Stimulated activated CD8-positive, alpha-beta memory T cell treated with anti-CD3 and anti-CD28 coated beads, Interleukin-4, amount 100 ng/mL, for 1 hour (primary cell): ENCODE measurements at places on chromosomes 2 and 18.

- DNase-seq, result no peak
Measured at GRCh38 chr2:200687922-200688920, 102.4 kb downstream of the AOX1 start.

- DNase-seq, result no peak
Measured at GRCh38 chr18:22052405-22053105, 116.8 kb upstream of the GATA6 start.

DNA sequence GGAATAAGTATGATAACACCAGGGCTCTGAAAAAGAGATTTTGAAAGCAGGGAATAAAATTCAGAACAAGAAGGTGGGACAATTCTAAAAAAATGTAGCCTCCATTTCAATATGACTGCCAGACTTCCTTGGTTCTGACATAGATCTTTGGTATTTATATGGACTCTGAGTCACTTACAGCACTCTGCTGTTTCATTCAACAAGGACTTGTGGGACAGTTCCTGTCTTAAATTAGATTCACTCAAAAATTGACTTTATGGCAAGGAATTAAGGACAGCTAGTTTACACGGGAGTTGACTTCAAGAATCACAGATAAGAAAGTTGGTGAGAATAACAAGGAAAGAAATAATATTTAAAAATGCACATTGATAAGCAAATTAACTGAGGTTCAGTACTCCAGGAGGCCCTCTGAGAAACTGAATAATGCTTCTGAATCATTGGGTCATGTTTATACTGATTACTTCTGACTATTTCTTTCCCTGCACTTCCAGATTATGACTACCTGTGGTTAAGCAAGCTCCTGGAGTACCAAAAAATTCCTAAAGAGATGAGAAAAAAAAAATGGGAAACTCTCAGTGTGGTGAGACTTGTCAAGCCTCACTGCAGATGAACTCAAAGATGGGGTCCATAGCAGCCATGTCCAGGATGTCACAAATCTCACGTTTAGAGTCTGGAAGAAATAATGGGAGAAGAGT is 828.3 kb upstream of the PIK3C3 start:
- no peak for DNase-seq

DNA sequence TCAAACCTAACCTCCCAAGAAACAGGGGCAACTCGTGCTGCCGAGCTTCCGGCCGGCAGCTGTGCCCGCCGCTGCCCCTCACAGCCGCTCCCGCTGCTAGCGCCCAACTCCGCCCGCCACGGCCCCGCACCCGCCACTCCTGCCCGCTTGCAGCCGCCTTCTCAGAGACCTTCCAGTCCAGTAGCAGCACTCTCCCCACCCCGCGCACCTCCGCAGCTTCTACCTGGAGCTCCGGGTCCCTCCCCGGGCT is 722 bp upstream of the C2orf15 start:
- no peak for DNase-seq

GRCh38 chr18:74529378-74529777 is 4.9 kb upstream of the CNDP1 start:
- DNase-seq, result no peak

DNA sequence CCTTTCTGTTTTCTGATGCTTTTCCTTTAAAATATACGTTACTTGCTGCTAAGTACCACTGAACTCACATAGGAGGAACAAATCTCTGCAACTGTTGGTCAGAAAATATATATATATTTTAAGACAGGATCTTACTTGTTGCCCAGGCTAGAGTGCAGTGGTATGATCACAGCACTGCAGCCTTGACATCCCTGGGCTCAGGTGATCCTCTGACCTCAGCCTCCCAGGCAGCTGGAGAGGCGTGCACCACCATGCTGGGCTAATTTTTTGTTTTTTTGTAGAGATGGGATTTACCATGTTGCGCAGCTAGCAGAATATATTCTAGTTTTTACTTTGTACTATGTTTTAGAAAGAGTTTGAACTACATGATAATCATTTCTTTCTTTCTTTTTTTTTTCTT is 51.5 kb downstream of the EHBP1 start:
- DNase-seq, result no peak

- DNase-seq, result no peak
Measured at GRCh38 chr2:61262699-61263098, 100.7 kb downstream of the C2orf74 start.

DNA sequence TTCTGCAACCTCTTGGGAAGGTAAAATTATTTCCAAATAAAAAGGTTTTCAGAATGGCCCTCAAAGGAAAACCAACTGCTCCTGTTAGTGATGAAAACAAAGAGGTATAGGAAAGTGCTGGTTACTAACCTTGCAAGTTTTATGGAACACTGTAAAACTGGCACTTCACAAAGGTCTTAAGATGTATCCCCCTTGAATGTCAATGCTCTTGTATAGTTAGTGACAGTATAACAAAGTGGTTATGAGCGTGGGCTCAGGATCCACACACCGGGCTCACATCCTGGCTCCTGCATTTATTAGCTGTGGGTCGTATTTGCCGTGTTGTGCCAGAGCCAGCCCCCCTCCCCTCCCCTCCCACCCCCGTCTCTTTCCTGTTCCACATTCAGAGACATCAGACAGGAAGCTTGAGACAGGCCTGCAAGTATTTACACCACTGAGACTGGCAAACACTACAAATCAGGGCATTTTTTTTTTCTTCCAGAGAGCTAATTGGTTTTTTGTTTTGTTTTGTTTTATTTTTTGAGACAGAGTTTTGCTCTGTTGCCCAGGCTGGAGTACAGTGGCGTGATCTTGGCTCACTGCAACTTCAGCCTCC is 9.2 kb upstream of the DNPEP start:
- DNase-seq, result no peak

DNA sequence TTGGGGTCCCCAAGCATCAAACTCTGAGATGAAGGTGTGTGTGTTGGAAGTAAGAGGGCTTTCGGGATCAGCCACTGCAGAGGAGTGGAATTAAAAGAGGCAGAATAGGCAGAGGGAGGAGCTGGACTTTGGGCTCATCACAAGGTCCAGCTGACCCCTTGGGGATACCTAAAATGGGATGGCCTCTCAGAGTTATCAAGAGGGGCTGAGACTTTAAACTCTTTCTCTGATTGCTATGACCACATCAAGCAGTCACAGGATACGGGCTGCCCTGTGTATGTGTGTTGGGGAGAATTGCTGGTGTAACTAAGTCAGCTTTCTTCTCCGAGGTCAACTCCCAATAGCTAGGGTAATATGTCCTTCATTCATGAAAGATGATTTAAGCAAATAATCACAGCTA is 127.7 kb upstream of the SLC14A2 start:
- no peak for DNase-seq

GRCh38 chr2:10947446-10948187 is 35.9 kb downstream of the KCNF1 start:
- DNase-seq, result no peak

- DNase-seq, result no peak
Measured at GRCh38 chr18:59617468-59617932, 79.7 kb downstream of the CCBE1 start.

DNA sequence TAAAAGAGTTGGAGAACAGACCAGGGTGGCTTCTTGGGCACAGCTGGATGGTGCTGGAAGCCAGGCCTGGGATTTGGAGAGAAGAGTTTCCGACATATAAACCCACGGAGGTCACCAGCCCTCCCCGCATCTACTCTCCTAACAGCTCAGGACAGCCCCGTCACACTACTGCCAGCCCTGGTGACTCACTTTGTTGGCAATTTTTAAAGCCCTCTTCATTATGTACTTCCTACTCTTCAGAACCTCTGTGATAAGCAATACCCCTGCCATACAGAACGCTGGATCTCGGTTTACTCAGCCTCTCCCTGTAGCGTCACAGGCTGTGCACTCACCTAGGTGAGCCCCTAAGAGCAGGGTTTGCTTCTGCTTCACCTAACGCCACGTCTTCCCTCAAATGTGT is 48.1 kb downstream of the ID2 start:
- no peak for DNase-seq

DNA sequence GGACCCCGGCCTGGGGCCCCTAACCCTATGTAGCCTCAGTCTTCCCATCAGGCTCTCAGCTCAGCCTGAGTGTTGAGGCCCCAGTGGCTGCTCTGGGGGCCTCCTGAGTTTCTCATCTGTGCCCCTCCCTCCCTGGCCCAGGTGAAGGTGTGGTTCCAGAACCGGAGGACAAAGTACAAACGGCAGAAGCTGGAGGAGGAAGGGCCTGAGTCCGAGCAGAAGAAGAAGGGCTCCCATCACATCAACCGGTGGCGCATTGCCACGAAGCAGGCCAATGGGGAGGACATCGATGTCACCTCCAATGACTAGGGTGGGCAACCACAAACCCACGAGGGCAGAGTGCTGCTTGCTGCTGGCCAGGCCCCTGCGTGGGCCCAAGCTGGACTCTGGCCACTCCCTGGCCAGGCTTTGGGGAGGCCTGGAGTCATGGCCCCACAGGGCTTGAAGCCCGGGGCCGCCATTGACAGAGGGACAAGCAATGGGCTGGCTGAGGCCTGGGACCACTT is 16.4 kb downstream of the EMX1 start:
- DNase-seq, result no peak

GRCh38 chr18:8794156-8794933 is 89.0 kb downstream of the MTCL1 start:
- no peak for DNase-seq

DNA sequence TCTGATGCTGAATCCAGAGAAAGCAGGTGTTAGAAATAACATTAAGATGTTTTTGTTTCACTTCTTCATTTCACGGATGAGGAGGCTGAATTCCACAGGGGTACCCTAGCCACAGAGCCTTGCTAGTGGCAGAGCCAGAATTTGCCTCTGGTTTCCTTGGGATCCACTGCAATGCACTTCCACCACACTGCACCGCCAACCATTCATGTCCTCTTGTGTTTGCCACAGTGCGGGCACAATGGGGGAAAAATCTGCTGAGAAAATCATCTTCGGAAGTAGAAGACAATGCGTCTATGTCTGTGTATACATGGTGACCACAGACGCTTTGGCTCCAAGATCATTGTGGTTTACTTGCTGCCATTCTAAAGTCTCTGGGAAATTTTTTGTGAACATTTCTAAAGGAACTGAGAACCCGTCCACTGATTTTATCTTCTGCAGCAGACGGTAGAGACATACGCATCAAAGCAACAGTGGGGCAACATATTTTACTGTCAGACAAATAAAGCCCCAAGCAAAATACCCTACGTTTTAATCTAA is 14.9 kb downstream of the ICOS start:
- no peak for DNase-seq

DNA sequence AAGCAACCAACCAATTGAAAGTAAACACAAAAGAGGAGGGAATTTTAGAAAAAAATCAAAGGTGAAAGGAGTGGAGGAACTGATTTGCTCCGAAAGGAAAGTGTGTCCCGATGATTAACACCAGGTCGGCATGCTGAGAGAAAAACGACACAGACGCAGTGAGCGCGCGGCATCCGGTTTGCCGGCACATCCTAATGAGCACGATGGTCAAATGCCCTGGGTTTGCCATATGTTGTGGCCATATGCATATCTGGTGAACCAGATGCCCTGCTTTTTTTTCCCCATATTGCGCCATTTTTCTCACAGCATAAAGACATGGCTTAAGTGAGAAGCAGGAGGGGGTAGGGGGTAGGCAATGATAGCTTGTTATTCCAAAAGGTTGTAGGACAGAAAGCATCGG is 626.7 kb downstream of the BCL11A start:
- no peak for DNase-seq

DNA sequence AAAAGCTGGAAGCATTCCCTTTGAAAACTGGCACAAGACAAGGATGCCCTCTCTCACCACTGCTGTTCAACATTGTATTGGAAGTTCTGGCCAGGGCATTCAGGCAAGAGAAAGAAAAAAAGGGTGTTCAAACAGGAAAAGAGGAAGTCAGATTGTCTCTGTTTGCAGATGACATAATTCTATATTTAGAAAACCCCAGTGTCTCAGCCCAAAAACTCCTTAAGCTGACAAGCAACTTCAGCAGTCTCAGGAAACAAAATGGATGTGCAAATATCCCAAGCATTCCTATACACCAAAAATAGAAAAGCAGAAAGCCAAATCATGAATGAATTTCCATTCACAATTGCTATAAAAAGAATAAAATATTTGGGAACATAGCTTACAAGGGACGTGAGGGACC is 11.1 kb downstream of the SLC8A1 start:
- DNase-seq, result no peak

- DNase-seq, result no peak
Measured at GRCh38 chr2:32678825-32679224, 51.0 kb downstream of the TTC27 start.

GRCh38 chr2:164234074-164234473 is 387.2 kb downstream of the GRB14 start:
- no peak for DNase-seq
